NCI-H510A (cell line): ENCODE measurements at places on chromosomes 3 and 15.

DNA sequence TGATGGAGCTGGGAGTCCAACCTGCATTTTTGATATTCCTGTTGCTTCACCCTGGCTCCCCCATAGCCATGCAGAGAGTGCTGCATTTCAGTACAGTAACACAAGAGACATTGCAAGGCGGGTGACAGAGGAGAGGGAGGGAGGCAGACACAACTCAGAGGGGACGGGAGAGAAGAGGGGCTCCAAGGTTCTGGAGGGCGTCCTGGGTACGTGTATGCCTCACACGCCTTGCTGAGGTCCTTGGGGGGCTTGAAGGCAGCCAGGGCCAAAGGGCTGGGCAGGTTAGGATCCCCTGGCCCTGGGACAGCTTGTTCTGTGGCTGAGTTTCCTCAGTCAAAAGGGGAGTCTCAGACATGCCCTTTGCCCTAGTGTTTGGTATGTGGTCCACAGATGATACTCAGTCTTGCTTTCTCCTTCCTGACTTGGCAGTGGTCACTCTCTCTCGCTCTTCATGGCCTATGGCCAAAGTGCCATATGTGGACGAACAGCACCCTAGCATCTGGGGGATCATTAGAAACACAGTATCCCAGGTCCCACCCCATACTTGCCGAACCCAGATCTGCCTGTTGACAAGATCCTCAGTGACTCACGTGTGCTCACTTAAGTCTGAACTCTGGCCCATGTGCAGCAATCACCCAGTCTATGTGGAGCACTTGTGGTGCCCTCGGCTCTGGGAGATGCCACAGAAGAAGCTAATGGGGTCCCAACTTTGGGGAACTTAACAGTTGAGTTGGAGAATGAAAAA lies 52.9 kb downstream of the FGD5 start:
- no peak for DNase-seq

DNA sequence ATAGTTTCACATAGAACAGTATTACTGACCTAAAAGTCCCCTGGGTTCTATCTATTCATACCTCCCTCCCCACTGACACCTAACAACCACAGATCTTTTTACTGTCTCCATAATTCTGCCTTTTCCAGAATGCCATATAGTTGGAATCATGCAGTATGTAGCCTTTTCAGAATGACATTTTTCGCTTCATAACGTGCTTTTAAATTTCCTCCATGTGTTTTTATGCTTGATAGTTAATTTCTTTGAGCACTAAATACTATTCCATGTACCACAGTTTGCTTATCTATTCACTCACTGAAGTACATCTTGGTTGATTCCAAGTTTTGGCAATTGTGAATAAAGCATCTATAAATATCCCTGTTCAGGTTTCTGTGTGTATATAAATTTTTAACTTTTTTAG lies 77.7 kb upstream of the GPR149 start:
- no peak for DNase-seq

DNA sequence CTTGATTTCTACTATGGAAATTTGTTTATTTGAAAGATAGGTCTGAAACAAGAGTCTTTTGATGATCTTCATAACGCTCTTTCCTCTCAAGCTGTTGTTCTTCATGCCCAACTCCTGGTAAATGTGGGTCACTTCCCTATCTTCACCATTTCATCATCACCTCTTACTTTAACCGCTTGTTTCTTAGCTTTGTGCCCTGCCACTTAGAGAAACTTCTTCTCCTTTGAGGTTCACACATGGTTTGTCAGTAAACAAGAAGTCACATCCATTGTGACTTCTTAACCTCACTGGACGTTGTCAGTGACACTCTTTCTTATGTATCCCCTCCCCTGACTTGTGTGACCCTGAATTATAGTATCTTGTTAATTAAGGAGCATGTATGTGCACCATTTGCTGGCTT lies 16.9 kb upstream of the P2RY13 start:
- DNase-seq: no peak

- no peak for DNase-seq
Observed at GRCh38 chr3:126186271-126186670, 5.9 kb upstream of the ALDH1L1 start.

DNA sequence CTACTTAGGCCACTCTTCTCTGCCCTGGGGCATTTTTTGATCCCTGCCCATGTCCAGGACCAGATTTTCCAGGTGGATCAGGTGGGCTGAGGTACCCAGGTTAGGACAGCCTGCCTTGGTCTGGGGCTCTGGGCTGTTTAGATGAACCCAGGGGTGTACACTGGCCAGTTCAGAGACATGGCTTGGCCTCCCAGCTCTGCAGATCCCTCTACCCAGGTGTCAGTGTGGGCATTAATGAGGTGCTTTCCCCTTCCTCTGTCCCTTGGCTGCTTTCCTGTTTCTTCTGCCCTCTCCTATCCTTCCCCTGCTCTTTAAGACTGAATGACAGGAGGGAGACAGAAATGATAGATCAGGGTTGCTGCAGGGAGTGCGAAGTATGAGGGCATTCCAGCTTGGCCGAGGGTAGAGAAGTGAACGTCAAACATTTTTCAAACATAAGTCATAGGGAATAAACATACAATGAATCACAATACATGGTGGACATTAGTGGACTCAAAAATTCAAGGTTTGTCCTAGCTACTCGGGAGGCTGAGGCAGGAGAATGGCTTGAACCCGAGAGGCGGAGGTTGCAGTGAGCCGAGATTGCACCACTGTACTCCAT lies 30.5 kb downstream of the RTP1 start:
- DNase-seq: no peak

DNA sequence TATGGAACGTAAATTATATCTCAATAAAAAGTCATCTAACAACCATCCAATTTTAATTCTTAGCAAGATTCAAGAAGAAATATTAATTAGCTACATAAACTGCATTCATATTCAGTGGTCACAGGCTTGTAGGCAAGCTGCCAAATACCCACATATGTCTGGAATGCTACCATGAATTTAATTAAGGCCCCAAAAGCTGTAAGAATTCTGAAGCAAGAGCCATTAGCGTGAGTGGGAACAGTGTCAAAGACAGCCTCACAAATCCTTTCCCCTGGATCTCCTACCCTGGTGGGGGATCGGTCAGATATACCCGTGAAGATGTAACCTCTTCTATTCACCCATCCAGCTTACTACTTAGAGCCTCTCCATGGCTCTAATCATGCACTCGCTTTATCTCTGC lies 40.0 kb downstream of the ATG7 start:
- no peak for DNase-seq

- no peak for DNase-seq
Observed at GRCh38 chr3:118480101-118480860, 554.4 kb downstream of the IGSF11 start.

DNA sequence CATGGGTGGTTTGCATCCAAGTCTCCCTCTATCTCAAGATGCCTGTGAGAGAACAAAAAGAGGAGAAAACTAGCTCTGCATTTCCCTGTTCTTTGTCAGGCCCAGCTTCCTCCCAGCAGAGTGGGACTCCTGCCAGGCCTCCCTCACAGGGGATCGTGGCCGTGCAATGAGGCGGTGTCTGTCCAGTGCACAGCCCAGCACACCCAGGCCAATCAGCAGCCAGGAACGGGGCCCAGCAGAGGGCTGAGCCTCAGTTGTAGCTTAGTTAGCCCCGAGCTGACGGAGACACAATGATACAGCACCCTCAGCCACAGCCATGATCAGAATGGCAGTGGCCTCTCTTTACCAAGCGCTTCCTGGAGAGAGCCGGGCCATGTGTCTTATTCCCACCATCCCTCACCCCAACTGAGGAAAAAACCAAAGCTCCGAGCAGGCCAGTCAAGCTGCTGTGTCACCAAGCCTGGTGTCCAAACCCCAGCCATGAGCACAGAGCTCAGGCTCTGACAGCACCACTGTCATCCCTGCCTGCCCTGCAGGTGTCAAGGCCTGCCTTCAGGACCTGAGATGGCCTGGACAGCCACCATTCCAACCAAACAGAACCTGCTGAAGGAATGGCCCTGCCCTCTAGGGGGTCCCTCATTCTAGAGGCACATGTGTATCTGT lies 71.1 kb downstream of the DNAJB8 start:
- no peak for DNase-seq

- no peak for DNase-seq
Observed at GRCh38 chr15:74954515-74954914, 2.1 kb downstream of the RPP25 start.

- DNase-seq: no peak
Observed at GRCh38 chr3:180311242-180311641, 274.5 kb upstream of the PEX5L start.

GRCh38 chr3:66393333-66394005 lies 107.4 kb downstream of the LRIG1 start:
- DNase-seq: no peak

DNA sequence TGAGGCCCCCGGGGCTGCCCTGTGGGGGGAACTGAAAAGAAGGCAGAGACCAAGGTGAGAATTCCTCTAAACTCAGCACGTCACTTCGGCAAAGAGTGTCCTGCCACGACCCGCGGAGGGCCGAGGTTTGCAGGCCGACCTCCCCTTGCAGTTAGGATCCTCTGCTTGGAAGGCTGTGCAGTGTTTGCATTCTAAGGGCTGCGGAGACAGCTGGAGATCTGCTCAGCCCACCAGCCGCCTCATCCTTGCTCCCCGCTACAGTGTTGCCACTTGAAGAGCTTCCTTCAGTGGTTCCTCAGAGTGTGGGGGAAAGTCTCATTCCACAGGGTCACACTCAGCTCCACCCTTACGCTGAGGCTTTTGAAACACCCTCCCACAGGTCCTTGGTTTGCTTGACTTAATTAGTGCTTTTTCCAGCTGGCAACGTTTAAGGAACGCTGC lies 10.8 kb downstream of the SLC51A start:
- DNase-seq: no peak

DNA sequence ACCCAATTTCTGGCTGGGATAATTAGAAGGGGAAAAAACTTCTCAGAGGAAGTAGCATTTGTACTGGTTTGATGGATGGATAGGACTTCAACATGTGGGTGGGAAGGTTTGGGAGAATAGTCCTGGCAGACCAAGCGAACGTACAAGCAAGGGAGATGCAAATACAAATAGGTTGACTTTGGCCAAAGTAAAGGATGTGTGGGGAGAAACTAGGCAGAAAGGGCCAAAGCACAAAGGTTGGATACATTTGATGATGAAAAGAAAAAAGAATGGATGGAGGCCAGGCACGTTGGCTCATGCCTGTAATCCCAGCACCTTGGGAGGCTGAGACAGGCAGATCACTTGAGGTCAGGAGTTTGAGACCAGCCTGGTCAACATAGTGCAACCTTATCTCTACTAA lies 63.4 kb downstream of the ERC2 start:
- no peak for DNase-seq

DNA sequence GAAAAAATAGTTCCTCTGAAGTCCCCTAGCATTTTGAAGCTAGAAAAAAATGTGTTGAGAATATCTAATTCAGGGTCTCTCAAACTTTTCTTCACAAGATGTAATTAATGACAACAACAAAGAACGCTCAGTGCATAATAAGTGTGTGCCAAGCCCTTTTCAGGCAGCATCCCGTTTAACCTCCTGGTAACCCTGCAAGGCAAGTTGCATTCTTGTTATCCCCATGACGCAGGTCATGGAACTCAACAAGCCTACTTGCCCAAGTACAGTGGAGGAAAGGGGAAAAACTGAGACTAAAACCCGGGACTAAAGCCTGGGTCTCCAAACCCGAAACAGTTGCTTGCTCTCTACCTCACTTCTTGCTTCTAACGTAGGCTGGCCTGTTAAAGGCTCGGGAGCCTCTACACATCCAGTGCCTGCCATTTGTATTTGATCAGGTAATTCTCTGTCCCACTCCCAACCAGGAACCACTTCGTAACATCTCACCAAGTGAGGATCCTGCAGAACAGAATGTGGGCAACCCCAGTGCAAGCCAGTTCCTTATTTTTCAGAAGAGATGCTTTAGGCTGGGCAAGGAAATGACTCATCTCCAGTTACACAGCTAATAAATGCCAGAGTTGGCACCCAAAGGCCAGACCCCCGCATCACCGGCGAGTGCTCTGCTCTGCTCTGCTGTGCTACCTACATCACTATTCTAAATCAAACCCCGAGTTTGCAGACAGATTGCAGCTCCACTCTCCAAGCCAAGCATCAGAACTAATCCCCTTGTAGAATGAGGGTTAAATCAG lies 28.3 kb downstream of the LMCD1 start:
- no peak for DNase-seq

GRCh38 chr15:91100814-91101607 lies 954 bp downstream of the SV2B start:
- DNase-seq: no peak

GRCh38 chr3:100311011-100311410 lies 23.5 kb upstream of the NIT2 start:
- no peak for DNase-seq

- DNase-seq: no peak
Observed at GRCh38 chr3:135148398-135149020, 353.4 kb downstream of the EPHB1 start.

- no peak for DNase-seq
Observed at GRCh38 chr15:67855842-67856241, 16.0 kb upstream of the RNU6-1 start.

DNA sequence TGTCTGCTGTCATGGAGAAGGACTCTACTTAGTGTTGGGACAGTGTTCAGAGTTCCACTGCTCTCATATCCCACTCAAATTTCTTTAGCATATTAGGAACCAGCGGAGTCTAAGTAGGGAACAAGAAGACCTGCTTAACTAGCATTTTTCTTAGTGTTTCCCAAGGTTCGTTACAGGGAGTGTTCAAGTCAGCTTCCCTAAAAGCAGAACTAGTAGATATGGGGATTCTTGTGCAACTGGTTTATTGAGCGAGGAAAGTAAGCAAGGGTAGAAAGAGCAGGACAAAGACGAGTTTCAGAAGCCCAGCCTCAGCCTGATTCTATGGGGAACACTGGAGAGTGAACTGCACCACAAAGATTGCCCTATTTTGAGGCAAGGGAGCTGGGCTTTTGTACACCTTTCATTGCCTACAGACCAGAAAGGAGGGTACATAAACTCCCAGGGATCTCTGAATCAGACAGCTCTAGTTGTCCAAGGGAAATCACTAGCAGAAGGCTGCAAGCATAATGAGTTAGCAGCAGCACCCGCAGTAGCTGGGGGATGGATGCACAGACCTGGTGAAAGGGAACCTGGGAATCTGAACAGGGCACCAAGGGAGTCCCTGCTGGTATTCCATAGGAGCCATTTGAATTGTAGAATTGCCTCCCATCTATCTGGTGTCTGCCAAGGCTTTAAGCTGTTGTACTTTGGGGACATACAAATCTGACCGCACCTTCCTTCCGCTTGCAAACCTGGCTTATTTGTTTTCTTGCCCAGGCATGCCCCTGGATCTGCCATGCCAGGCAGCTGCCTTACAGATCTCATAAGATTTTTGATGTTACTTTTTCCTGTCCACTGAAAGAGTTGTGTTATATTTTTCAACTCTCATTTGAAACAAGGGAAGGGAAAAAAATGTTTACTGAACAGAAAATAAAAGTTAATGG lies 15.1 kb downstream of the CMTM7 start:
- no peak for DNase-seq
